Mesothelial cell of epicardium (in vitro differentiated cells): ENCODE measurements at places on chromosomes 16 and 17.

- no peak for DNase-seq
Observed at GRCh38 chr16:81461766-81462165, 17.2 kb downstream of the CMIP start.

DNA sequence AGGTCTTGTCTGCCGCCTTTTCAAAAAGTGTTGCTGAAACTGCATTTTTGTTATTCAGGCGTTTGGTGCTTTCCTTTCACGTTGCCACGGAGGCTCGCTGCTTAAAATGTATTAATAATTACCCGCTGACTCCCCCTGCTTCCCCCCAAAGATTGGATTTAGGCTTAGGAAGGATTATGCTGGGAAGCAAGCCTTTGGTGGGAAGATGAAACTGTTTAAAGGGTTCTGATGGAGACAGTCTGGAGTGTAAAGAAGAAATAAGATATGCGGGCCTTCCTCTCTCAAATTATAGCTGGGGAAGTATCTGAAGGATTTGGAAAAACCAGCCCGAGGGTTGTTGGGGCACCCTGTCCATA lies 1.1 kb downstream of the KSR1 start:
- DNase-seq: no peak

GRCh38 chr16:8961811-8962390 lies 1.8 kb downstream of the USP7 start:
- no peak for DNase-seq

DNA sequence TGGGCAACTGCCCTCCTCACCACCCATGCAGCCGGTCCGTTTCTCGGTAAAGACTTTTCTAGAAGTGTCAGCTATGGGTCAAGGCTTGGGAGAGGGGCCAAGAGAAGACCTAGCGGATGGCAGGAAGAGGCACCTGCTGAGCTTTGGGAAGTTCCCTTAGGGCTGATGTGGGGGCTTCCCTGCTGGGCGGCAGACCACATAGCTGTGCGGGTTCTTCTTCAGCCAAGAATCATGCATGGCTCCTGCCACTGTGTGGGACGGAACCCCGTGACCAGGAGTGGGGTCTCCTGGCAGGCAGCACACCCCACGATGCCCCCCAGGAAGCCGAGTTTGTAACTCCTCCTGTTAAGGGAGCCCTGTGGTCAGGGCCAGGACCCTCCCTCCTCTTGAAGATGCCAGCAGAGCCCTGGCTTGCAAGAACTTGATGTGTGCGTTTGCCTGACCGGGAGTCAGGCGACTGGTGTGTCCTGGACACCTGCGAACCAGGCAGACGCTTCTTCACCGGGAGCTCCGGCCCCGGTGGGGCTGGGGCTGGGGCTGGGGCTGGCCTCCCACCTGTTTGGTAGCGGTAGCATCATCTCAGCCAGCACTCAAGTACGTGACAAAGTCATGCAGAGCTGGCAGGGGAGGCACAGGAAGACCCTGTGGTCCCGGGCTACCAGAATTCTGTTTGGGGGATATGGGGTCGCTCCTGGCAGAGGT lies 17.7 kb upstream of the SLC38A10 start:
- DNase-seq: no peak

GRCh38 chr16:3861808-3862451 lies 18.6 kb downstream of the CREBBP start:
- DNase-seq: no peak

GRCh38 chr16:1002399-1003166 lies 21.0 kb downstream of the SOX8 start:
- no peak for DNase-seq

GRCh38 chr17:21537302-21537701 lies 155.0 kb upstream of the KCNJ18 start:
- no peak for DNase-seq

DNA sequence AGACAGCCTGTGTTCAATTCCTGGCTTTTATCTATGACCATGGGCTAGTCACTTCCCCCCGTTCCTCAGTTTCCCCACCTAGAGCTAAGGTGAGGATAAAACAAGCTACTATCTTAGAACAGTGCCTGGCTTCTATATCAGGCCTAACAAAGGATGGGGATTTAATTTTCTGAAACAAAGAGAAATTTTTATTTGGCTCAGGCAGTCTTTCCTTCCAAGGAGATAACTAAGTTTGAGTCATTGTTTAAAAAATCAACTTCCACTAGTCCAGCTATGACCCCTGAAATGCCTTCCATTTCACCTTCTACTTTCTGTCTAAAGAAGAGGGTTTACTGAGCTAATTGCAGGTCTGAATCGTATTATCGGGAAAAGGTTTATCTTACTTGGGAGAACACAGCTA lies 99.0 kb downstream of the CMIP start:
- no peak for DNase-seq

- DNase-seq: no peak
Observed at GRCh38 chr17:66306446-66306845, 4.0 kb downstream of the PRKCA start.

DNA sequence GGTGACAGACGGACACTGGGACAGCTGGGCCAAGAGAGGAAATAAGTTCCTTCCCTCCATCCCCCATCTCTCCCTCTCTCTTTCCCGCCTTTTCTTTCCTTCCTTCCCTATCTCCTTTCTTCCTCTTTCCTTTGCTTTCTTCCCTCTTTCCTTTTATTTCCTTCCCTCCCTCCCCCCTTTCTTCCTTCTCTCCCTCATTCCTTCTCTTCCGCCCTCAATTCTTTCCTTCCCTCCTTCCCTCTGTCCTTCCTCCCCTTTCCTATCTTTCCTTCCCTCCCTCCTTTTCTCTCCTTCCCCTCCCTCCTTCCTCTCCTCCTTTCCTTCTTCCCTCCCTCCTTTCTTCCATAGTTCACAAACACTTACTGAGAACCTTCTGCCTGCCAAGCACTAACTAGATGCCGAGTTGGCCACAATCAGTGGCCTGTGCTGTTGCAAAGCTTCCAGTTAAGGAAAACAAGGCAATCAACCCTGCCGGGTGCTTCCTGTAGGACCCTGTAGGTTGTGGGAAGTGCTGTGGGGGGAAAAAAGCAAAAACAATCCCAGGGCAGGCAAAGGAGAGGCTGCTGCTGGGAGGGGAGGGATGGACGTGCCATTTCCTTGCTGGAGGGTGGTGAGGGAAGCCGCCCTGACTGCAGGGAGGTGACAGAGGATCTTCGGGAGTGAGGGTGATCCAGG lies 31.7 kb downstream of the ABCC6 start:
- no peak for DNase-seq

GRCh38 chr17:82972836-82973372 lies 106.5 kb upstream of the METRNL start:
- no peak for DNase-seq

DNA sequence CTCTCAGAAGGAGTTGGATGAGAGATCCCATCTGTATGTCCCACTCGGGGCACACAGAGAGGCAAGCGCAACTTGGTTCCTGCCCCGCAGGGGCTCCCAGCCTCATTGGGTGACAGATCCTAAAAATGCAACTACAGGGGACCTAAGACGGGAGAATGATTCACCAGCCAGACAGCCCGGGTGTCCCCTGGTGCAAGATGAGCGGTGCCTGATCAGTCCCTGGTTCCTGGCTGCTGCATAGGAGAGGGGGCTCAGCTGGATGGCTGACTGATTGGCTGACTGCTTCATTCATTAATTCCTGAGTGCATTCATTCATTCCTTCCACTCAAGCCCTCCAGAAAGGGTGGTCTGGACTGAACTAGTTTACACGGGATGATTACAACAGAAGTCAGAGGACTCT lies 22.0 kb downstream of the WNT3 start:
- no peak for DNase-seq

DNA sequence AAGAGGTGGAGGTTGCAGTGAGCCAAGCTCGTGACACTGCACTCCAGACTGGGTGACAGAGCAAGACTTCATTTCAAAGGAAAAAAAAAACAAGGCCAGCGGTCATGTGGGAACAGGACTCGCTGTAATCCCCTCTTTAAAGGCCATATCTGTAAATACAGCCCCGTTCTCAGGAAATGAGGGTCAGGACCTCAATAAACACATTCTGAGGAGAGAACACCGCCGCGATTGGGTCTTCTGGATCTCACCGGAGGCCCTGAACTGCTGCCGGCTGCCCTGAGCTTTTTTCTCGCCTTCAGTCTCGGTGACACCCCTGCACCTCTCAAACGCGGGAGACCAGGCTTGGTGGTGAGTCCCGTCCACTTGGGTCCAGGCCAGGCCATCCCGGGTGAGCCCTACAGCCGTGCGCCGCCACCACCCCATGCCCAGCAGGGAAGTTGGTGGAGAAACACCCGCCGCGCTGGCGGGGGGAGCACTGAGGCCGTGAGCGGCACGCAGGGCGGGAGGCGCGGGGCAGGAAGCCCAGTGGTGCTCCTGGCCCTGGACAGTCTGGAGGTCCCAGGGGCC lies 28.4 kb downstream of the SLC25A10 start:
- no peak for DNase-seq

GRCh38 chr17:48592057-48592514 lies 1.5 kb downstream of the HOXB5 start:
- DNase-seq: no peak

- no peak for DNase-seq
Observed at GRCh38 chr16:29719063-29719462, 26.7 kb downstream of the C16orf54 start.

DNA sequence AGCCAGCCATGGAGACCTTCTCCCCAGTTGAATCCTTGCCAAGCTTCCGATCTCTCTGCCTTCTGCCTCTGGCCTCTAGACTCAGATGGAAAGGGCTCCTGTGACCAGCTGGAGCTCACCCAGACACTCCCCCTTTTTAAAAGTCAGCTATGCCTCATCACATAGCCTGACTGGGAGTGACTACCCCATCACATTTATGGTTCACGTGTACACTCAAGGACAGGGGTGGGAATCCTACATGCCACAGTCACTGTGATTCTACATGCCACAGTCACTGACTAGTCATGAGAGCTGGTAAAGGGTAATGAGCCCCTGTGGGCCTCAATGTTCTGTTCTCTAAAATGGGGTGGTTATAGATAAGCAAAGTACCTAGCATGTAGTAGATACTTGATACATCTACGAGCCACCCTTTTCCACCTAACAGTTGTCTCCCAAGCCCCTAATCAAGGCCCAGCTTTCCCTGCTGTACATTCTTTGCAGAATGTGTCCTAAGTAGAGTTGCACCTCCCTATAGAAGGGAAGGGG lies 85.1 kb downstream of the RGS9 start:
- DNase-seq: no peak

DNA sequence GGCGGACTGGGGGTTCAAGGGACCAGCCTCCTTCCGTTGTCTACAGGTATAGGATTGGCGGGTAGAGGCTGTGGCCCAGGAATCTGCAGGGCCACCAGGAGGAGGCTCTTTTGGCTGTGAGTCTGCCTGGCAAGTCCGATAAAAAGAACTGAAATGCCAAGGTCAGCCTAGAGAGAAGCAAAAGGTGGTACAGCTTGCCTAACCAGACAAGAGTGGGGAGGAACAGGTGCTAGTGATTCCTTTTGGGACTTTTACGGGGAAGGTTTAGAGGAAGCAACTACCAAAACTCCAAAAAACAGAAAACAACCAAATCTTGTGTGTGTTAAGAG lies 5.6 kb upstream of the EVPL start:
- no peak for DNase-seq

GRCh38 chr17:63479495-63480184 lies 2.8 kb downstream of the ACE start:
- no peak for DNase-seq

GRCh38 chr17:77822302-77823030 lies 136.0 kb upstream of the TNRC6C start:
- DNase-seq: no peak

GRCh38 chr17:17386094-17386800 lies 83.1 kb downstream of the NT5M start:
- DNase-seq: no peak

DNA sequence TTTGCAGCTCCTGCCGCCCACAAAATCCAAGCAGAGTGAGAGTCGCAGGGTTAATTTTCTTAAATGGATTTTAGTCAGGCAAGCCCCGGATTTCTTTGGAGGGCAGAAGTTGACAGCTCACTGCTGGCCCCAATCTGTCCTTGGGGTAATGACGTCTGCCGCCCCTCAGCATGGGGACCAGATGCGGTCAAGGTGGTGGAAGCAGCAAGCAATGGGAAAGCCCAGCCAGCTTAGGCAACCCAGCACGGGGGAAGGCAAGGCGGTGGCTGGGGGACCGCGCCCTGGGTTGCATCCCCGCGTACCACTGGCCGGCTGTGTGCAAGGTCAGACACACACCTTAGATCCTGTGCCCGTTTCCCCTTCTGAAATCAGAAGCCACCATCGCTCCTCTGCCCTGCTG lies 321.7 kb downstream of the C16orf95 start:
- no peak for DNase-seq

GRCh38 chr16:89696670-89697128 lies 4.8 kb downstream of the SPATA2L start:
- no peak for DNase-seq

DNA sequence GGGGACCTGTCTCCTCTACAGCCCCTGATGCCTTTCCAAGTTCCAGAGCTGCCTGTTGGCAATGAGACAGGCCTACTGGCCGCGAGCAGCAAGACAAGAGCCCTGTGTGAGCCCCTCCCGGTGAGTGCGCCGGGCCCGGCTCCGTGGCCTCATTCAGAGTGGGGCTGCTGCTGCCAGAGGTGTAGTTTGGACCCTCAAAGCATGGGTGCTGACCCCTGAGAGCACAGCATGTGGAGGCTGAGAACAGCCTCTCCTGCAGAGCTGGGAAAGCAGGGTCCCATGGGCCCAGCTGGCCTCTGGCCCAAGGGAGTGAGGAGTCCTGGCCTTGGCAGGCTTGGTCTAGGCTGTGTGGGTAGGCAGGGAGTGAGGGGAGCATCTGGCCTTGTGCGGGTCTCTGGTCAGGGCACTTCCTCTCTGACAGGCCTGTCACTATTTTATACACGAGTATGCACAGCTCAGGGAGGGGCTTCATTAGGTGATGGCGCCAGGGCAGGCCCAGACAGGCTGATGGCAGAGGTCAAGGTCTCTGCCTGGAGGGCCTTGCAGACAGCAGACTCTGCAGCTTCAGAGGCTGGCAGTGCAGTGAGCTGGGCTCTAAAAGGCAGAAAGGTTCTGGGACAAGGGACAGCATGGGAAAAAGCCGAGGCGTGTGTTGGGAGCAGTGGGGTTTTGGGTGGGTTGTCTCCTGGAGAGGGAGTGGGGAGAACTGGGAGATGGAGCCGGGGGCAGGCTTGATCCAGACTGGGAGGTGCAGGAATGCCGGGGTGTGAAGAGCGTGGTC lies 43.4 kb downstream of the ADCY7 start:
- DNase-seq: peak; percentile 37

- no peak for DNase-seq
Observed at GRCh38 chr17:56819431-56820145, 14.1 kb downstream of the C17orf67 start.

- DNase-seq: no peak
Observed at GRCh38 chr17:81056312-81056711, 21.4 kb downstream of the BAIAP2 start.

DNA sequence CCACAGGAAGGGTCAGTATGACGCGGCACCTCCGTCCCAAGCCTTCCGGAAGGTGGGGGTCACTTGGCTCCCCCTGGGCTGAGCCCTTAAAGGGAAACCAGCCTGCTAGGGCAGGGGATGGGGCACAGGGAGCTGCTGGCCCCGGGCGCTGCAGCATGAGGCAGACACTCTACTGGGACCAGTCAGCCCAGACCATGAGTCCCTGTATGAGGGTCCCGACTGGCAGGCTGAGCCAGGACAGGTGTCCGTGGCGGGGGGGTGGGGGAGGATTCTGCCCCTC lies 43.4 kb upstream of the ZC3H18 start:
- DNase-seq: no peak

- DNase-seq: no peak
Observed at GRCh38 chr16:51404386-51404785, 253.3 kb upstream of the SALL1 start.

- no peak for DNase-seq
Observed at GRCh38 chr16:51133183-51133582, 17.9 kb downstream of the SALL1 start.

GRCh38 chr16:54060599-54061421 lies 225.8 kb downstream of the IRX3 start:
- DNase-seq: no peak

- no peak for DNase-seq
Observed at GRCh38 chr17:12977008-12977751, 40.6 kb downstream of the ELAC2 start.
